ENCODE measurements at places on chromosomes 3 and 15.

GRCh38 chr15:96462768-96463750, 132.6 kb downstream of the NR2F2 start:
- no peak for DNase-seq

DNA sequence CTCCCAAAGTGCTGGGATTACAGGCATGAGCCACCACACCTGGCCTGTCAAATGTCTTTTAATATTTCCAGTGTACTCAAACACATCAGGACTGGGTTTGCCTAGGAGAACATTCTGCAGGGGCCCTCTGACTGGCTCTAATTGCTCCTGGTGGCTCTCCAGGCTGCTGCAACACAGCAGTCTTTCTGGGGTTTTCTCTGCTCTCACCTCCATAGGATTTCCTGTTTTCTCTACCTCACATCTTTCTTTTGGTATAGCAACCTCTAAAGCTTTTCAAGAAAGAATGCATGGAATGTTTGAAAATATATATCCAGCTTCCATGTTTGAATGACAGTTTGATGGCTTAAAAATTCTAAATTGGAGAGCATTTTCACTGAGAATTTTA, 83.3 kb upstream of the IGSF10 start:
- no peak for DNase-seq

DNA sequence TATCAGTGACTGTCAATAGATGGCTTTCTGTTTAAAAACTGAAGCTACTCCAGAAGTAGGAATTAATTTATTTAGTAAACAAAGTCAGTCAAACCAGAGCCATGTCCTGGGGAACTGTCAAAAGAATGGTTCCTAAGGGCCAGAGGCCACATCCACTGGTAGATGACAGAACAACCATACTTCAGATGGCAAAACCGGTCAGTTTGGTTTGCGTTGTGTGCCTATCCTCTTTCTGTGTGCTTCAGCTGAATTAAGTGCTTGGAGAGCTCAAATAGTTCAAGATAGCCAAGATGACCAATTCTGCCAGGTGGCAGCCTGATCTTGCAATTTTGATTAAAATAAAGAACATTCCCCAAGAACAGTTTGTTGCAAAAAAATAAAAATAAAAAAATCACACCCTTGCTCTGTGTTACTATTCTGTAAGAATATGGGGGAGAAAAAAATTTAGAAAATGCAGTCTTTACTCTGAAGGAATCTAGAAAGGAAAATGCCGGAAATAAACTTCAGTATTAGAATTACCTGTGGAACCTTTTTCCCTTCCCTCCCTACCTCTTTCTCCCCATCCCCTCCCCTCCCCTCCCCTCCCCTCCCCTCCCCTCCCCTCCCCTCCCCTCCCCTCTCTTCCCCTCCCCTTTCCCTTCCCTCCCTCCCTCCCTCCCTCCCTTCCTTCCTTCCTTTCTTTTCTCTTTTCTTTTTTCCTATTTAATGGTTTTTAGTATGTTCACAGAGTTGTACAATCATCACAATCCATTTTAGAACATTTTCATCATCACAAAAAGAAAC, 2.5 kb downstream of the MAP3K13 start:
- DNase-seq: no peak

- peak; percentile 11 for DNase-seq
These were observed 220.0 kb downstream of the SV2B start for GRCh38 chr15:91320101-91320500.

DNA sequence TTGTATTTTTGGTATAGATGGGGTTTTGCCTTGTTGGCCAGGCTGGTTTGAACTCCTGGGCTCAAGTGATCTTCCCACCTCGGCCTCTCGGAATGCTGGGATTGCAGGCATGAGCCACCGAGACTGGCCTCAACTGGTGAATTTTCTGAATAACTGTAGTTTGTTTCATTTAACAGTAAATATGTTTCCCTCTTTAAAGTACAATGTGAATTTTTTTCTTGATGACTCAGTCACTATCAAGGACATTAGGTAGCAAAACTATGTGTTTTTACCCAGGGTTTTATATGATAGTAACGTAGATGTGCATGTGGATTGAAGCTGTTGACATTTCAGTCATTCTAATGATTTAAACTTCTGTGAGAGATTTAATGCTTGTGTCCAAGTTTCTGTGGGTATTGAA, 40.2 kb upstream of the MAPKBP1 start:
- no peak for DNase-seq

DNA sequence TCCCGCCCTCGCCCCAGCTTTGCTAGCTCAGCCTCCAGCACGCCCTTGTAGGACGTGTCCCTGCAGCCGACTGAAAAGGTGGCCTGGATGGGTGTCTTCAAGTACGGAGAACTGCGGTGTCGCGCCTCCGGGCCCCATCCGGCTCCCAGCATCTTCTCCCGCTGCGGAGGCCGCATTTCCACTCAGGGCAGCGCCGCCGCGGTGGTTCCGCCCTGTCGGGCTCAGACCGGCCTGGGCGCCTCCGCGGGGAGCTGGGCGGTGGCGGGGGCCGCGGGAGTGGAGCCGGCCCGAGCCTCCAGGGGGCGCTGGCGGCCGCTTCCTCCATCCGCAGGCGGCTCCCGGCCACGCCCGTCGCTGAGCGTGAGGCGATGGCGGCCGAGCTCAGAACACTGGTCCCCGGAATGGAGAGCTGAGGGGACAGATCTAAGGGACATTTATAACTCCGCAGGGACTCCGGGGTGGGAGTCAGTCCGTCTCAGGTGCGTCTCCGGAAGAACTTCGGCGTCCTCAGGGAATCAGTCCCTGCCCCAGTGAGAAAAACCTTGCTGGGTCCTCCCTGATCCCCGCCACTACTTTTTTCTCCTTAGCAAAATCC, 13.6 kb upstream of the SMCO1 start:
- peak; percentile 78 for DNase-seq

- no peak for DNase-seq
These were observed 82.3 kb downstream of the IQSEC1 start for GRCh38 chr3:12990781-12991480.

DNA sequence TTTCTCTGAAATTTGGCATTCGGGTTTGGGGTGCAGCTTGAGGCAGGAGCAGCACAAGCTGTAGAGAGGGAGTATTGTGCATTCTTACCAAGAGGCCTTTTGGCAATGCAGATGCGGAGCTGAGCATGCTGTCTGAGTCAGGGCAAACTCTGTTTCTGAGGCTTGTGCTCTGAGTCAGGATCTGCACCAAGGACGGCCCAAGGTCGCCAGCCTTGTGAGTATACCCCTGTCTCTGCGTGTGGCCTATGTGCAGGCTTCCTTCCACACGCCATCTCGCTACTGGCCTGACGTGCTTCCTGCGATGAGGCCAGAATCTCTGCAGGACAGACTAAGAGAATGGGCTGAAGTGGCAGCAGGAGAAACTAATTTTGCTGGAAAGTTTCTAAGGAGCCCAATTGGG, 83.8 kb upstream of the ROPN1 start:
- DNase-seq: no peak

DNA sequence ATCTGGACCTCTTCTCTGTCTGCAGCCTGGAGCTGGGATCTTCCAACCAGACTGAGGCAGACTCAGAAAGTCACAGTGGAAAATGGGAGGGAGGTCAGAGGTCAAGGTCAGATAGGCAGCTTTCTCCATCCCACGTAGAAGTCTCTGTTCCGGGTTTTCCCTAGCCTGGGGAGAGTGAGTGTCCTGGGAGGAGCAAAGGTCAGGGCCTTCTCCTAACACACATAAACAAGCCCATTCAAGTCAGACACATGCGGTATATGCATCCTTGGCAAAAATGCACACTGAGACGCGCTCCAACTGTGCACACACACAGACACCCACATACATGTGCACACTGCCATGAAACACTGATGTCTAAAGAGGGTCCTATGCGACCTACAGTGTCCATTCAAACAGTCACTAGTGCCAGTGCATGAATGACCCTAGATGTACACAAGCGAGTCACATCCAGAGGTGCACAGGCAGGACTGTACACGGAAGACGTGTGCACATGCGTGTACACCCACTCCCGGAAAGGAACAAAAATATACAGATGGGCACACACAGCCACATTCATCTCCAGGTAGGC, 681 bp downstream of the TWF2 start:
- no peak for DNase-seq

- no peak for DNase-seq
These were observed 4.9 kb downstream of the BTD start for GRCh38 chr3:15606434-15606891.

- DNase-seq: no peak
These were observed 338.4 kb upstream of the C2CD4B start for GRCh38 chr15:62503451-62503850.

DNA sequence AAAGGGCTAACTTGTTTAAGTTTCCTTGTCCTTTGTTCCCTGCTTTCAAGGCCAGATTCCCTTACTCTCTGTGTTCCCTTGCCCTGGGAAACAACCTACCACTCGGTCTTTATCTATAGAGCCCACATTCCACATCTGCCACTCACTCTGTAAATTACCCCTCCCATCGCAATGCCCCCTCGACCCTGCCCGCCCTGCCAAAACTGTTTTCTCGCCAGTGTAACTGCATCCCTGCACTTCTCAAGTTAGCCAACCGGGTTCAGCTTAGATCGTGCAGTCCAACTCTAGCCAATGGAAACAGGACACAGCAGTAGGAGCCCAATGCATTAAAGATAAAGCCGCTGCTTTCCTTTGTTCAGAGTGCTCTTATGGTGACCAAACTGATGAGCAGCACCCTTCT, 263.6 kb downstream of the TBL1XR1 start:
- no peak for DNase-seq

GRCh38 chr15:95866711-95867440, 463.6 kb upstream of the NR2F2 start:
- no peak for DNase-seq

DNA sequence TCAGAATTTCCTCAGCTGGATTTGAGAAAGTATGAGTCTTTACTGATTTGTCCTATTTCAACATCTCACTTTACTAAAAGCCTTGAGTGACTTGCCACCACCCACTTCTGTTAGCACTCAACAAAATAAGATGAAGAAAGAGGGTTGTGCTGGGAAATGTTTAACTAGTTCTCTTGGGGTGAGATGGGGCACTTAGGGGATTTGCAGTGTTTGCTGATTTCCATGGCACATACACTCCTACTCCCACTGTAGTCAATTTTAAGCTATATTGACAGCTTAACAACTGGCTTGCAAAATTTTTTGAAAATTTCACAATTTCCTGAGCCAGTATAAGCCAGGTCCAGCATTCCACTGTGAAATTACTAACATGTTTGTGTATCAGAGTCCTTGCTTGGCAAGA, 463.1 kb upstream of the ARHGEF26 start:
- no peak for DNase-seq

DNA sequence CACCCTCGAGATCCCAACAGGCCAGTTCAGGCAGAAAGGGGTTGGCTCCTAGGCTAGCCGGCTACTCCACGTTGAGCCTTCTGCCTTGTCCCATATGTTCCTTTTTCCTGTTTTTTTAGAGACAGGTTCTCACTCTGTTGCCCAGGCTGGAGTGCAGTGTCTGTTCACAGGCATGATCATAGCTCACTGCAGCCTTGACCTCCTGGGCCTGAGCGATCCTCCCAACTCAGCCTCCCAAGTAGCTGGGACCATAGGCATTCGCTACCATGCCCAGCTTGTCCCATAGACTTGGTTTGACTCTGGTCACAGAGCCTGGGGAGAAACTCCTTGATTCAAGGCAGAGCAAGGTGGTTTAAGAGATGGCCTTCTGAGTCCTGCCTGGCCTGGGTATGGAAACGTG, 32.3 kb downstream of the ZNF710 start:
- DNase-seq: no peak
